ENCODE measurements at places on chromosomes 2 and 18. TPM values are rescaled to one million over a fixed set of nuclear protein-coding genes. Genes with fewer than 3 reads are reported as not detected.
A peak's percentile ranks its signal among the peaks of the same experiment; 100 is the strongest.

The MC5R gene
- not detected for total RNA-seq

The ADD2 gene
- 373 TPM for total RNA-seq

The ZSCAN30 gene
- total RNA-seq, result 41.0 TPM

The ZAP70 gene
- 1.3 TPM for total RNA-seq

The CDKL4 gene
- not detected for total RNA-seq

The GLI2 gene
- total RNA-seq, result 3.9 TPM

The RIOK3 gene
- total RNA-seq, result 105 TPM

GRCh38 chr2:7510353-7510752 is 593.1 kb downstream of the RNF144A start:
- H3K4me3 ChIP-seq, result no peak overlapping the region
- H3K4me1 ChIP-seq, result peaks cover 7% of the 10 kb centered on the region
- no peak overlapping the region for H3K27ac ChIP-seq
- no peaks in the 10 kb centered on the region for H3K36me3 ChIP-seq

GRCh38 chr2:28956890-28957289 is 24.2 kb upstream of the TOGARAM2 start:
- peak; percentile 56 for DNase-seq
- H3K27ac ChIP-seq, result no peak overlapping the region
- peaks cover 2% of the 10 kb centered on the region for H3K4me1 ChIP-seq
- no peaks in the 10 kb centered on the region for H3K36me3 ChIP-seq
- H3K27me3 ChIP-seq, result no peaks in the 10 kb centered on the region

GRCh38 chr2:15640261-15640711 is 48.6 kb downstream of the DDX1 start:
- peaks cover 3% of the 10 kb centered on the region for H3K27me3 ChIP-seq
- H3K27ac ChIP-seq, result no peak overlapping the region
- peaks cover 4% of the 10 kb centered on the region for H3K4me1 ChIP-seq
- H3K4me3 ChIP-seq, result no peak overlapping the region
- peaks cover 19% of the 10 kb centered on the region for H3K36me3 ChIP-seq

- no peak for DNase-seq
- no peak overlapping the region for H3K4me3 ChIP-seq
- H3K36me3 ChIP-seq, result no peaks in the 10 kb centered on the region
- peaks cover 2% of the 10 kb centered on the region for H3K27me3 ChIP-seq
- no peaks in the 10 kb centered on the region for H3K4me1 ChIP-seq
Observed at GRCh38 chr2:230696670-230697069, 16.0 kb upstream of the CAB39 start.

DNA sequence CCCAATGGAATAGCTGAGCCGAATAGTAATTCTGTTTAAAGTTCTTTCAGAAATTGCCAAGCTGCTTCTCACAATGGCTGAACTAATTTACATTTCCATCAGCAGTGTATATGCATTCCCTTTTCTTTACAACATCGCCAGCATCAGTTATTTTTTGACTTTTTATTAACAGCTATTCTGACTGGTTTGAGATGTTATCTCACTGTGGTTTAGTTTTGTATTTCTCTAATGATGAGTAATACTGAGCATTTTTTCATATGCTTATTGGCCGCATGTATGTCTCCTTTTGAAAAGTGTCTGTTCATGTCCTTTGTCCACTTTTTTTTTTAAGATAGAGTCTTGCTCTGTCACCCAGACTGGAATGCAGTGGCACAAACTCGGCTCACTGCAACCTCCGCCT is 100.7 kb downstream of the C2orf74 start:
- H3K27me3 ChIP-seq, result no peaks in the 10 kb centered on the region
- no peaks in the 10 kb centered on the region for H3K36me3 ChIP-seq
- no peak overlapping the region for H3K4me3 ChIP-seq
- DNase-seq, result no peak
- no peaks in the 10 kb centered on the region for H3K4me1 ChIP-seq
- no peak overlapping the region for H3K27ac ChIP-seq

DNA sequence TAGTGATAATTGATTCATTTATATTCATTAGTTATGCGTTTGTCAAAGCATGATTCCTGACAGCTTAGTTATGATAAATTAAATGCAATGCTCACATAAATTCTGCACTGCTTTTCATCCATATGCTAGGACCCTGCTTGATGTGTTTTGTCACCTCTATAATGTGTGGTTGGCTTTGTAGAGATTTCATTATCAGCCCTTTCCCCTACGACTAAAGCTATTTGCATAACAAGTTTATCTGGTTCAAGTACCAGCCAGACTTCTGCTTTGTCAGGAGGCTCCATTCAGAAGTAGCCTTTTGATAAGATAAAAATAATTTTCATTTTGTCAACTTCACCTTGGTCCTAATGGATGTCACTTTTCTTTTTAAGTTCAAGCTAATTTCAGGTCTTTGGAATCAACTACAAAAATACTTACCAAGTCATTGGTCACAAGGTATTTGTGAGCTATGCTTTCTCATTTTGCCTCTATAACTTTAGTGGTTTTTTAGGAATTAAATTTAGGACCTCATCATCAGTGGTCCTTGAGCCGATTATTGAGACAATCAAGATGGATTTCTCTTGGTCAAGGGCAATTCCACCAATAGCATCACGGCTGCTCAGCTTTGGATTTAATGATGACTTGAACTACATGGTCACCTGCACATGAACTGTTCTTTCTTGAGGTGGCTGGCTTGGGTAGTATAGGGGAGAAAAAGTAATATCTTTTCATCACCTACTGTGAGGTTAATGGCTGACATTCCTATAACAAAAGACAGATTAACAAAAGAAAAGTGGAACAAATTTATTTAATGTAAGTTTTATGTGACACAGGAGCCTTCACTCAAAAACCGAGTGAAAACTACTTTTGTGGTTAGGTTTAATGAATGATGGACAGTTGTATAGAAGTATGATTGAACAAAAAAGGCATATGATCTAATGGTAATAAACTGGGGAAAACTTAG is 162.1 kb downstream of the MYO3B start:
- H3K36me3 ChIP-seq, result no peaks in the 10 kb centered on the region
- H3K4me1 ChIP-seq, result peaks cover 23% of the 10 kb centered on the region
- H3K27ac ChIP-seq, result no peak overlapping the region
- no peaks in the 10 kb centered on the region for H3K27me3 ChIP-seq
- no peak overlapping the region for H3K4me3 ChIP-seq

GRCh38 chr2:159516241-159516758 is 100.0 kb downstream of the BAZ2B start:
- DNase-seq, result no peak
- H3K27ac ChIP-seq, result peak overlapping the region; percentile 33
- H3K4me3 ChIP-seq, result no peak overlapping the region
- peaks cover 19% of the 10 kb centered on the region for H3K4me1 ChIP-seq
- H3K27me3 ChIP-seq, result no peaks in the 10 kb centered on the region

DNA sequence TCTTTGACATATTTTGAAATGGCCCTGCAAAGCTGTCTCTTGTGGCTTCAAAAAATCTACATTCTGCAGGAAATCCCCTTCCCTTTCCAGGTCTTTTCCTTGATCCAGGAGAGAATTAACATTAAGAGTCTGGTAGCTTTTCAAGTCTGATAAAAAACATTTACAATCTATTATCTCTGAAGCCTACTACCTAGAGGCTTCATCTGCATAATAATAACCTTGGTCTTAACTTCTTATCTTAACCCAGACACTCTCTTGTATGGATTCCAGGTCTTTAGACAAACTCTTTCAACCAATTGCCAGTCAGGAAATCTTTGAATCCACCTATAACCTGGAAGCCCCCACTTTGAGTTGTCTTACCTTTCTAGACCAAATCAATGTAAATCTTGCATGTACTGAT is 179.3 kb upstream of the ZC3H15 start:
- no peak overlapping the region for H3K27ac ChIP-seq
- H3K4me1 ChIP-seq, result peaks cover 11% of the 10 kb centered on the region
- H3K36me3 ChIP-seq, result peaks cover 6% of the 10 kb centered on the region
- H3K4me3 ChIP-seq, result no peak overlapping the region

DNA sequence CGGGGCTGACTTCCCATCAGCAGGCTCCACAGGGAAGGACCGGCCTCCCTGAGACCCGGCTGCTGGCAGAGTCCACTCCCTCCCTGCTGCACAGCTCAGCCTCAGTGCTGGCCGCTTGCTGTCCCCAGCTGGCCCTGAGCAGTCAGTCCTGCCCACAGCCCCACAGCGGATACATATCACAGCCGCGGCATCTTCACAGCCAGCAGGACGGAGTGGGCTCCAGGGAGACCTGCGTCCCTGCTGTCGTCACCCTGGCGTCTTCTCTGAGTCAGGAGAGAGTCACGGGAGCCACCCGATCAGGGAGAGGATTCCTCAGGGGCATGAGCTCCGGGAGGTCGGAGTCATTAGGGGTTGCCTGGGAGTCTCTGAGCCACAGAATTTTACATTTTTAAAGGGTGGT is 13.1 kb upstream of the SNTG2 start:
- peaks cover 3% of the 10 kb centered on the region for H3K27me3 ChIP-seq
- no peak for DNase-seq
- H3K4me3 ChIP-seq, result no peak overlapping the region
- H3K27ac ChIP-seq, result no peak overlapping the region
- no peaks in the 10 kb centered on the region for H3K36me3 ChIP-seq

- H3K4me1 ChIP-seq, result peaks cover 6% of the 10 kb centered on the region
- DNase-seq, result no peak
- H3K4me3 ChIP-seq, result no peak overlapping the region
- H3K27ac ChIP-seq, result no peak overlapping the region
- no peaks in the 10 kb centered on the region for H3K27me3 ChIP-seq
Observed at GRCh38 chr2:174038462-174038861, 73.3 kb upstream of the SP3 start.

- no peak overlapping the region for H3K27ac ChIP-seq
- H3K36me3 ChIP-seq, result peaks cover 7% of the 10 kb centered on the region
- peaks cover 5% of the 10 kb centered on the region for H3K27me3 ChIP-seq
- H3K4me3 ChIP-seq, result no peak overlapping the region
Observed at GRCh38 chr2:28279371-28279770, 113.3 kb upstream of the FOSL2 start.

GRCh38 chr2:218986148-218986761 is 1.3 kb upstream of the FEV start:
- H3K36me3 ChIP-seq, result no peaks in the 10 kb centered on the region
- peak overlapping the region; percentile 46 for H3K4me3 ChIP-seq
- no peak for DNase-seq
- peaks cover 3% of the 10 kb centered on the region for H3K4me1 ChIP-seq
- no peak overlapping the region for H3K27ac ChIP-seq

GRCh38 chr2:46874236-46874929 is 41.2 kb downstream of the MCFD2 start:
- no peak for DNase-seq
- H3K4me3 ChIP-seq, result no peak overlapping the region
- H3K27ac ChIP-seq, result peak overlapping the region; percentile 25
- H3K27me3 ChIP-seq, result no peaks in the 10 kb centered on the region
- peaks cover 8% of the 10 kb centered on the region for H3K4me1 ChIP-seq

GRCh38 chr2:144515696-144516410 is 4.1 kb downstream of the ZEB2 start:
- peak; percentile 65 for DNase-seq
- peak overlapping the region; percentile 97 for H3K27ac ChIP-seq
- H3K36me3 ChIP-seq, result peaks cover 6% of the 10 kb centered on the region
- H3K27me3 ChIP-seq, result peaks cover 11% of the 10 kb centered on the region
- peak overlapping the region; percentile 93 for H3K4me3 ChIP-seq
- H3K4me1 ChIP-seq, result peaks cover 41% of the 10 kb centered on the region
